ENCODE measurements at places on chromosomes 16 and 17. TPM values are rescaled to one million over a fixed set of nuclear protein-coding genes. Genes with fewer than 3 reads are reported as not detected.

OTOA gene
- 0.11 TPM for total RNA-seq

CACNG1 gene
- not detected for total RNA-seq

KREMEN2 gene
- total RNA-seq, result 14.6 TPM

DNA sequence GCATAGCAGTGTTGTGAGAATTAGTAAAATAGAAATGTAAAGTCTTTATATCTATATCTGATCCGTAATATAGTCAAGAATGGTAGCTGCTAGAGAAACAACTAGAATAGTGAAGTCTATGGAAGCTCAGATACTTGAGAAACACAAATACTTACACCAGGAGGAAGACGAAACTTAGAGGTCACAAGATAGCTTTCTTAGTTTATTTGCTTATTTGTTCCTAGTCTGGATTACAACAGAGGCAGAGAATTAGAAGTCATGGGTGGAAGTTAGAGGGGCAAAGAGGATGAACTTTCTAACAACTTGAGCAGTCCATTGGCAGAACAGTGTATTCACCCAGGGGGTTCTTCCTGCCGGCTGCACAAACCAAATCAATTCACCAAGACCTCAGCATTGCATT is 13.9 kb downstream of the GNGT2 start:
- DNase-seq, result no peak
- no peaks in the 10 kb centered on the region for H3K36me3 ChIP-seq
- no peaks in the 10 kb centered on the region for H3K4me1 ChIP-seq
- H3K4me3 ChIP-seq, result no peak overlapping the region

DNA sequence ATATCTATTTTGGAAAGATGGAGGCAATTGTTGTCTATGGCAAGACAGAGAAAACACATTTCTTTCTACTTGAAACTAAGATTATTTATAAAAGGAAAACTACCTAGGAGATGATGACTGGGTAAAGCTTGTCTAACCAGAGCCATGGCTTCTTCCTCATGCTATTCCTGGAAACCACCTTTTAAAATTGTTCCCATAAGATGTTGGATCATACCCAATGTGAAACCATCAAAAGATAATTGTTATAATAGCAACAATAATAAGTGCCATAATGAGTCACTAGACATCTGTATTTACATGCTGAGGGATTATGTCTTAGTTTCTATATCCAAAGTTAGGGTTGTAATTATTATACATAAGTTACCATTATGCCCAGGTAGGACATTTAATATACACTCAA is 428.4 kb downstream of the KCNJ2 start:
- H3K27me3 ChIP-seq, result no peaks in the 10 kb centered on the region
- H3K27ac ChIP-seq, result no peak overlapping the region
- H3K4me3 ChIP-seq, result no peak overlapping the region
- no peaks in the 10 kb centered on the region for H3K36me3 ChIP-seq
- no peaks in the 10 kb centered on the region for H3K4me1 ChIP-seq

DNA sequence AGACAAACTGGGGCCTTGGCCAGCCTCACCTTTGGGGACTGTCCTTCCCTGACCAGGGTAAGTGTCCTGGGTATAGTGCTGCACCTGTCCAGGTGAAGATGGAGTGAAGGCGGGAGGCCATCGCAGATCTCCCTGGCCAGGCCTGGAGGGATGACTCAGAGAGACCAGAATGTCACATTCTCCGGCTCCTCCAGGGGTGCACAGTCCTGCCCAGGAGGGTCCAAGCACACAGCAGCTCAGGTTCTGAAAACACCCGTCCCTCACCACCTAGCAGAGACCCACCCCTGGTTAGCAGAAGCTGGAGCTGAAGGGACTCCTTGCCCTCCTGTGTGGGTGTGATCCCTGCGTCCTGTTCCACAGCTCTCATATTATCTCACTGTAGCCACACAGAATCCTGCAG is 21.9 kb downstream of the FA2H start:
- H3K4me1 ChIP-seq, result peaks cover 2% of the 10 kb centered on the region
- H3K27me3 ChIP-seq, result no peaks in the 10 kb centered on the region
- no peak overlapping the region for H3K4me3 ChIP-seq
- DNase-seq, result no peak
- no peaks in the 10 kb centered on the region for H3K36me3 ChIP-seq

All from H9 (cell line).